ENCODE measurements at places on chromosomes 3 and 15.

DNA sequence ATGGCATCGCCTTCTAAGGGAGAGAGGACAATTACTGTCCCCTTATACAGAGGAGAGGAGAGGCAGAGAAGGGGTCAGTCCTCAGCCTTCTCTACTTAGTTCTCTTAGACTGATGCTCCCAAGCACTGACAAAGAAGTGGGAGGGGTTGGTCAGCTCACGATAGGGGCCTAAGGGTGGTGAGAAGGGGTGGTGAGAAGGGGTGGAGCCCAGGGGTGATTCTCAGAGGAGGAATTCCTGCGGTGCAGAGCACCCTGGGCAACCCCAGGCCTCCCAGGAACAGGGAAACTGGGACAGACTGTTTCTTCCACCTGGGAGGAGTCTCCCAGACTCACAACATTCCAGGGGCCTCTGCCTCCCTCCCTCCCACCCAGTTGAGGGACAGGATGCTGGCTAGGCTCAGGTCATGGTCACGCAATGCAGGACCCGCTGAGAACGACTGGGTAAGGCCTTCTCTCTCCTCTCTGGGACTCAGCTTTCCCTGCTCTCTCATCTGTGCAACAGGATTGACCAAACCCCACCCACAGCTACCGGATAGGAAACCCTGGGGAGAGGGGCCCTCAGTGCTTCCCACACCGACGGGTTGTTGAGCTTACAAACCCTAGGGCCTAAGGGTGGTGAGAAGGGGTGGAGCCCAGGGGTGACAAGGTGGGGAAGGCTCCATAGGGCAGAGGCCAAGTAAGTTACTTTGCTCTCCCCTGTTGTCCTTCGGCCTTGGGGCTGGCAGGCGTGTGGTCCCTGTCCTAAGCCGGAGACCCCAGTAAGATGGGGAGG lies 1.5 kb downstream of the TPRA1 start:
- DNase-seq = peak; percentile 78

GRCh38 chr15:98428253-98428989 lies 219.9 kb upstream of the IGF1R start:
- DNase-seq = peak; percentile 76

DNA sequence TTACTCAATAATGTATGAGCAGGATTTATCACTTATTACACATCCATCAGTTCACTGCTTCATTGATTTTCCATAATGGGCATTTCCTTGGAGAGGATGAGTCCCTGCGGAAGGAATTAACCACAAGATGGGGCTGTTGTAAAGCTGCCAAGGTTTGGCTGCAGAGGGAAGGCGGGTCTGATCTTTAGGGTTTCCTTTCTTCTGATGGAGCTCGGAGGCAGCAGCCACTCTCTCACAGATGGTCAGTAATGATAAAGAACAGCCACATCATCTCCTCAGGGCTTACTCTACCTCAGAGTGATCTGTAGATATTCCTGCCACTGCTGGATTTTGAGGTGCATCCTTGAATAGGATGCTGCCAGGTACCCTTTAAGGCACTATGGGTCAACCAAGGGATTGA lies 115.2 kb downstream of the USP13 start:
- peak; percentile 61 for DNase-seq

DNA sequence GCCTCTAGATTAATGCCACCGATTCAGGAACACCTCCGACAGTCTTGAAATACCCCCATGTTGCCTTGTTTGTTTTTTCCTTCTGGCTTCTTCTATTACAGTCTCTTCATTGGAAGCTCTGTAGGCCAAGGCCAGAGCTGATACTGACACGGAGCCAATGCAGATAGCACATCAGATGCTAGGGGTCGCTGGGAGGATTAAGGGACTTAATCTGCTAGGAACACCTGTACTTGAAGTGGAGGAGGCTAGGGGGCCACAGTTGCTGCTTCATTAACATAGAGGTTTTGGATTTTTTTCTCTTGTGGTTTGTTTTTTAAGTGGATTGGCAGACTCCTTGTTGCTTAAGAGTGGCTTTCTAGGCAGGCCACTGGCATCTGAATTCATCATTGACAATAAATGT lies 49.6 kb downstream of the PARP14 start:
- no peak for DNase-seq

GRCh38 chr3:196240424-196240823 lies 24.1 kb downstream of the SLC51A start:
- no peak for DNase-seq

DNA sequence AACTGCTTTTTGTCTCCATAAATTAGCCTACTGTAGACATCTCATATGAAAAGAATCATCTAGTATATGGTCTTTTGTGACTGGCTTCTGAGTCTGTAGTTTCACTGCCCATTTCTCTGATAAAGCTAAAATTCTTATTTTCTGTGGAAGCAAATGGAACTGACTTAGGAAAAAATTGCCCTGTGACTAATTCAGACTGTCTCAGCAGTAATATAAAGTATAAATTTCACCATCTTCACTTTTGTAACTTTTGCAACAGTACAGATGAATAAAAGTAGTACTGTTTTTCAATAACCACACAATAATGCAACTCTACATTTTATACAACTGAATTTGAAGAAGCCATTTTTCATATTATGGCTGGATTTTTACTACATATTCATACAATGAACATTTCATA lies 104.1 kb downstream of the TBC1D5 start:
- no peak for DNase-seq

DNA sequence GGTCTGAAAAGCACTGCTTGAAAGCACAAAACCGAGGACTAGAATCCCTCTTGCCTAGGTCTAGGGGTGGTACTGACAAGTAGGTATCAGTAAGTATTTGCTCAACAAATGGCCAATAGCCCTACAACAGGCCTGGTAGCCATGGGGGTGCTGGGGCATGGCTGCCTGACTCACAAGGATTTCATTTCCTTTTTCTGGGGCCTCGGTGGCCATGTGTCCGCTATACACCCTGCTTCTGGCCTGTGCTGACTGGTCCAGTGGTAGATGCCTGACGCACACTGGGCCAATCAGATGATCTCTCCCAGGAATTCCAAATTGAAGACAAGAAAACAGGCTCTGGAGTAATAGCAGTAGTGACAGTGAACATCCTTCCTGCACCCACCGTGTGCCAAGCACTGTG lies 29.4 kb downstream of the MELTF start:
- peak; percentile 15 for DNase-seq

DNA sequence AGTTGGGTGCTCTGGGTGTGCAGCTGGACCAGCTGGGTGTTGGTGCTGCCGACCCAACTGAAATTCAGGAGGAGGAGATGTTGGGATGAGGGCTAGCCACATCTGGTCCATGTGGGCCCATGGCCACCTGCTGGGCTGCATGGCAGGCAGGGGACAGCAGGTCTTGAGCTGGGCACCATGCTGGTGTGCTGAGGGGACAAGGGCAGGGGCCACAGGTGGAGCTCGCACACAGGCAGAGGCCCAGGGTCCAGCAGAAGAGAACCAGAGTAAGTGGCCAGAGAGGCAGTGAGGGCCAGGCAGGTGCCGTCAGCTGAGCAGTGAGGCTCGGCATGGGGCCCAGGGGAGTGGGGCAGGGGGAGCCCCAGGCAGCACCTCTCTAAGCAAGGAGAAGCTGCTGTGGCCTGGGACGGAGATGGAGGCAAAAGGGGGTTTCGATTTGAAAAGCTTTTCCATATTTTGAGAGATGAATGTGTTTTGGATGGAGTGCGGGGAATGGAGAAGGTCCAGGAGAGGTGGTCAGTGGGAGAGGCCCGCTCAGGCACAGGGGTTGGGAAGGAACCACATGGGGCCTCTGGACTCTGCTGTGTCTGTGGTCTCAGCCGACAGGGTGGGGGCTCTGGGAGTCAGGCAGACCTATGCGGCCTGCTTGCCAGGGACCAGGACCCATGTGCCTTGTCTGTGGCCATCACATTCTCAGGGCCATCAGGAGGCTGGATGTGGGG lies 30.5 kb upstream of the PLXNA1 start:
- DNase-seq = no peak

DNA sequence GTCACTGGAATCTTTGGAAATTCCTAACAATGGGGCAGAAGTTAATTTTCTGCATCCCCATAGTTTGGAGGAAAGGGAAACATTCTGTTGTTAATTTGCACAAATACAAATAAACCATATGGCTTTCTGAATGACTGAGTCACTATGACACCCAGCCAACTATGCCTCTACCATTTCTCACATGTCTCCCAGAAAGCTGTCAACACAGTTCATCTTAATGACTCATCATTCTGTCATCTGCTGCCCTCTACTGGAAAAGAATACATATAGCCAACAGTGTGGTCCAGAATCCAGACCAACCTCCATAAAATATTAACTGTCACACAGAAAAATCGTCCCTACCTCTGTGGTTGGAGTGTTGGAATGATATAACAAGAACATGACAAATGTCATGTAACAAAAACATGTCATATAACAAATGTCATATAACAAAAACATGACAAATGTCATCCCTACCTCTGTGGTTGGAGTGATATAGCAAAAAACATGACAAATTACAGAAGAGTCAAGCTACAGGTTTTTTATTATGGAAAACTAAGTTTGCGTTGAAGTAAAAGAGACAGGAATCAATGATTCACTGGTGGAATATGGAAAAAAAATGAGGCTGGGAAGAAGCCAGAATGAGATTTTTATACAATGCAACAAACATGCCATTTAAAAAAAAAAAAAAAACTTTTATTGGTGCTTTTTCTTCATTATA lies 47.7 kb upstream of the GYG1 start:
- DNase-seq = peak; percentile 92

GRCh38 chr3:154125378-154126030 lies 4.3 kb downstream of the ARHGEF26 start:
- DNase-seq = no peak

DNA sequence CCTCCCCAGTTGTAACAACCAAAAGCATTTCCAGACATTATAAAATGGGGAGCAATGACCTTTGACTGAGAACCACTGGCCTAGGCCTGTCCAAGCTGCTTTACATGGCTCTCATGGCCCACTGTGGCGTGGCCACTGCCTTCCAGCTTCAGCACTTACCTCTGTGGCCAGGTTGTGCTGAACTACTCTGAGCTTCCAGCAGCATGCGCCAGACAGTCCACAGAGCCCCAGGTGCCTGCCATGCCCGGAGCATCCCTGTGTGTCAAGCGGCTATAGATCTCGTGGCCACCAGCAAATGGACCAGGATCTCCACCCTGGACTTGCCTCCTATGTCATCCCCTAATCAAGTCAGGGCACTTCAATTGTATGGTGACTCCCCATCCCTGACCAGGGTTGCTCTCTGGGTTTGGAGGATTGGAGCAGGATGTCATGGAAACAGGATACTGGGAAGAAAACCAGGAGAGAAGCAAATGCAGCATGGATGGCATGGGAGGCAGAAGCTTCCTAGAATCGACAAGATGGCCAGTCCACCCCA lies 199.7 kb downstream of the UACA start:
- DNase-seq = no peak

DNA sequence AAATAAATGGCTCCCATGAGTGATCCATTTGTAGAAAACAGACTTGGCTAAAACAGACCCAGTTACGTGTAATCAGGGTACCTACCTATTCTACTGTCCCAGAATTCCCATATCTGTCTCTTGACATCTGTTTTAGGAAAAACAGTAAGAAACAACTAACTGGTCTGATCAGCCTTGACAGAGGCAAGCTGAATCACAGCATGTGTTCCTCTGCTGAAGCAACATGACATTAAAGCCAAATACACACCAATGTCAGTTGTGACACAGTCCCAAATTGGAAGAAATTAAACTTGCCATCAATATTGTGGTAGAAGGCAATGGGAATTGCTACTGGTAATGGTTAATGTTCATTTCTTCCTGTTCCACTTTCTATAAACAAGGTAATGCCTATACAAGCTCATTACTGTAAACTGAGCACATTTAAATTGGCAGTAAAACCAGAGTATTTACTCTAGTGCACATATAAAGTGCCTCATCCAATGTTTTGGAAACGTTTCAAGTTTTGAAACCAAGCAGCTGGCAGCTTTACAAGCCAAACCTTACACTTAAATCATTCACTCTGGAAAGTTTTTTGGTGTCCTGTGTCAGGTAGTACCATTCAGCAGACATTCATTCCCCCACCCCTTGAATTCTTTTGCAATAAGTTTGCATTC lies 27.0 kb downstream of the ALDH1A2 start:
- DNase-seq = peak; percentile 34

DNA sequence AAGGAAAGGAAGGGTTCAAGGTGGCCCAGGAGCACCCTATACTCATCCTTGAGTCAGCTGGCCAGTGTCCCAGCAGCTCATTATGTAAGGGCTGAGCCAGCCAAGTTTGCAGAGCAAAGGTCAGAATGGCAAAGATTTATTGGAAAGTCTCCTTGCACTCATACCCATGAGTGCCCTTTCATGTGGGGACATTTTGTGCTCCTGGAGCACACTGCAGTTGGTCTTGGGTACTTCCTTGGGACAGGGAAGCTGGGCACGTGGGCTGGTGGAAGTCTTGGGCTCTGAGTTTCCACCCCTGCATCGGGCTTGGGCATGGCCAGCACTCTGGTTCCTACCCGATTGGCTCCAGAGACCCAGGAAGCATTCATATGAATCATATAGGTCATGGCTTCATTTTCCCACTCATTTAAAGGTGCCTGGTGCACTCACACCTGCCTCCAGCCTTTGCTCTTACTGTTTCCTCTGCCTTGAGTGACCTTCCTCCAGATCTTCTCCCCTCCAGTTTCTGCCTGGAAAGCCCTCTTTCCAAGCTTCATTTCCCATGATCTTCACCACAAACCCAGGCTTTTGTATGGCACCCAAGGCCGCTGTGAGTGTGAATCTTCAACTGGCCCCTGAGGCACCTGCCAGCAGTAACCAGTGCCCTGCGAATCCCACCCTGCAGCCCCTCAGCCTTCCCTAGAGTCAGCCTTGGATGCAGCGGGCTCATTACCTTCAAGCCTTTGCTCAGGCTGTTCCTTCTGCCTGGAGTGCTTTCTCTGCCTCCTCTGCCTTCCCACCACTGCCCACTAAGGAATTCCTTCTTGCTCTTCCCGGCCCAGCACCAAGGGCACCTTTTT lies 10.5 kb upstream of the PRKCD start:
- DNase-seq = no peak

DNA sequence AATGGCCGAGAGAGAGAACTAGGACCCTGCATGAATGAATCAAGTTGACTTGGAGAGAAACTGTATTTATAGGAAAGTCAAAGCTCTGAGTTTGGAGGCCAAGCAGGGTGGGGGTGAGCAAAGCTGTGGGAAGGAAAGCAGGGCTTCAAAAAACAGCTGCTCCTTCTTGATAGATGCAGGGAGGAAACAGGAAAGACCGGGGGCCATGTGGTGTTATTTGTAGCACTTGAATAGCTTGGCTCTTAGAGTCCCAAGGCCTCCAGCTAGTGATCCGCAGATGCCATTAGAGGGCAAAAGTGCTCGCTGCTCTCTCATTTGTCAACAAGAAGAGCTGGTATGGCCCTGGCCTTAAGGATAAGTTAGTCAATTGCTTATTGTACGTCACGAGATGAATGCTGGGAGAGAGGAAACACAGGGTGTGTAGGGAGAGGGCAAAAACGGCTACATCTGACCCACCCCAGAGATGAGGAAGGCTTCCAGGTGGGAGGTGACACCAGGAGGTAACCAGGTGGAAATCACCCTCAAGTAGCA lies at the start of gene ALG1L2:
Gene ALG1L2 (plus strand): TSS at position 481 of the 531 bp plus-strand sequence. CDS start 186 bp downstream, outside the sequence.
- DNase-seq = no peak

GRCh38 chr3:194270627-194271459 lies 80.3 kb downstream of the CPN2 start:
- peak; percentile 40 for DNase-seq

GRCh38 chr15:92097474-92098178 lies 244.1 kb downstream of the SLCO3A1 start:
- peak; percentile 45 for DNase-seq

GRCh38 chr3:165744025-165744424 lies 93.2 kb downstream of the BCHE start:
- no peak for DNase-seq

Measured in fibroblast of skin of back (primary cell).